ENCODE measurements at places on chromosomes 12 and 14.

DNA sequence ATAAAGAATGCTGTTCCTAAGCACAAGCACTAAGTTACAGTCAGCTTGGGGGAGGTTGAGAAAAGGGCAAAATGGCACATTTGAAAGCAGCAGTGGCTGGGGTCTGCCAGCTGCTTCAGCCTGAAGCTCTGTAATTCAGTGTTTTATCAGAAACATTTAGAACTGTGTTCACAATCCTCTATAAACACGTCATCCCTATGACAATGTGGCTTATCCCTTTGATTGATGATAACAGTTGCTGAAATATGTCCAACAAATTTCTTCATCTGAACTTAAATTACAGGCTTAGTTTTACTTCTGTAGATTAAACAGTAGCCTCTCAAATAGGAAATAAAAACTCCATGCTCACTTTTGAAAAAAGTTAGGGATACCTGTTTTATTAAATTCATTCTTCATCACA, 108.8 kb downstream of the VEZT start:
- no peak for DNase-seq

DNA sequence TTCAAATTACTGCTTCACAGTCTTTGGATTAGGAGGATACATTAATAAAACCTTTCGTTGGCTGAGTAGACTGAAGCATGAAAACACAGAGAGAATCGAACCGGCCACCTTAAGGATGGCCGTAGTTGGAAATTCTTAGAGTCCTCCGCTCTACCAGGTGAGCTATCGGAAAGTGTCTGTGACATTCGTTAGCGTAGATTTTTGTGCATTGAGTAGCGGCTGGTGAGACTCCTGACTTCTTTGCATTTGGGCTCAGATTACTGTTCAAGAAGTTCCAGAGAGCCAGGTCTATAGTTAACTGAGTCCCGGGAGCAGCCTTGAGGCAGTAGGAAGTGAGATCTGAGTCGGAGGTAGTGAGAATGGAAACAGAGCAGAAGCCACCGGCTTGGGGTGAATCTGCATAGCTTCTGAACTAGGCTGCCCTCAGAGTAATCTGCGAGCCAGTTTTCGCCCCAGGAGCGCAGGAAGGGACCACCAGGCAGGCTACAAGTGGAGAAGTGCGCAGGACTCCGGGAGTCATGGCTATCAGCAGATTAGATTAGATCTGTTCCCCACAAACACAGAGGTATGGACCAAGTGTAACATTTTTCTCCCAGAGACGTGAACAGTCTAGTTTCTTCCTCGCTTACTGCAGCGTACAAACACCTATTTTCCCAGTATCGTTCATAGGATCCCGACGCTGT, 11.0 kb downstream of the OR6S1 start:
- peak; percentile 47 for DNase-seq

- no peak for DNase-seq
These were observed 135.7 kb upstream of the SLC16A7 start for GRCh38 chr12:59459966-59460660.

DNA sequence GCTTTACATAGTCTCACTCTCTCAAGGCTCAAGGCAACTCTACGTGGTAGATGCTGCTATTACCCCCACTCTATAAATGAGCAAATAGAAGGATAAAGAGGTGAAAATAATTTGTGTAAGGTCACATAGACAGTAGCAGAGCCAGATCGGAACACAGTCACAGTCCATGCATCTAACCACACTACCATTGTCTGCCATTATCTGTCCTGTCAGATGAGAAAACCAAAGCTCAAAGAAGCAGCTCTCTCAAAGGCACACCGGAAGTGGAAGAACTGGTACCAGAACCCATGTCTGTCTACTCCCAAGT, 134.4 kb upstream of the NUDT4 start:
- DNase-seq = no peak

GRCh38 chr14:21059842-21060613, 2.4 kb downstream of the RNASE8 start:
- DNase-seq = no peak

DNA sequence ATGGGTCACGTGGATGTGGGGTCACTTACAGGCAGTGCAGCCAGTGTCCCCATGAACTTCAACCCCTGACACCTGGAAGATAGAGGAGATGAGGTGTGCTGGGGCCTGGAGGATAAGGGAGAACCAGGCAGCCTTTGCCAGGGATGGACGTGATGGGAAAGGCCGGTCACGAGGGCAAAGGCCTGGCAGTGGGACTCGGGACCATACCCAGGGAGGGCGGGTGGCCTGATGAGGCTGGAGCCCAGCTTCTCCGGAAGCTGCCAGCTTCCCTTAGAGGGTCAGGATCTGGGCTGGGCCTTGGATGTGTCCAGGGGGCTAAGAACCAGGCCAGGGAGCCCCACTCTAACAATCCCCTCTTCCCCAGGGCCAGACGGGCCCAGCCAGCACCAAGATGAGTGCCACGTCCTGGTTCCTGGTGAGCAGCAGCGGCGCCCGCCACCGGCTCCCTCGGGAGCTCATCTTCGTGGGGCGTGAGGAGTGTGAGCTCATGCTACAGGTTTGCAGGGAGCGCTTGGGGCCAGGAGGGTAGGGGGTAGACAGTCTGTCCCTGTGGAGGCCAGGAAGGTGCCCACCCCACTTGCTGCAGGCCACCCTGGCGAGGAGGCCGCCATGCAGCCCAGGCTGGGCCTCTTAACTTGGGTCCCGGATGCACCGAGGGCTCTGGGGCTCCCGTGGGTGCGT, 3.1 kb downstream of the CEP170B start:
- no peak for DNase-seq

DNA sequence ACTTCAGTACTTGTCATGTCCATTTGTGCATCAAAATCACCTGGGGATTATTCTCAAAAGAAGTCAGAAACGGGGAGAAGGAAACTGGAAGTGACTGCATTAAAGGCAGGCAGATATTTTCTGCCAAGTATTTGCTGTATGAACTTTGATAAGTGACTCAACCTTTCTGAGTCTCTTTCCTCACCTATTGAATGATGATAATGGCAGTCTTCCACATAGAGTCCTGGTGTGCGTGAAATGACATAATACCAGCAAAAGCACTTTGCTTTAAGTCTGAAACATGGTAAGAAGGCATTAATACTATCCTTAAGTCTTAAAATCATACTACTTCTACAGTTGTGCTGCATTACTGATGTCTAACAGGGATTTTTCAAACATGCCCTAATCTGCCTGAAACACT, 278.5 kb downstream of the ADAMTS20 start:
- no peak for DNase-seq

DNA sequence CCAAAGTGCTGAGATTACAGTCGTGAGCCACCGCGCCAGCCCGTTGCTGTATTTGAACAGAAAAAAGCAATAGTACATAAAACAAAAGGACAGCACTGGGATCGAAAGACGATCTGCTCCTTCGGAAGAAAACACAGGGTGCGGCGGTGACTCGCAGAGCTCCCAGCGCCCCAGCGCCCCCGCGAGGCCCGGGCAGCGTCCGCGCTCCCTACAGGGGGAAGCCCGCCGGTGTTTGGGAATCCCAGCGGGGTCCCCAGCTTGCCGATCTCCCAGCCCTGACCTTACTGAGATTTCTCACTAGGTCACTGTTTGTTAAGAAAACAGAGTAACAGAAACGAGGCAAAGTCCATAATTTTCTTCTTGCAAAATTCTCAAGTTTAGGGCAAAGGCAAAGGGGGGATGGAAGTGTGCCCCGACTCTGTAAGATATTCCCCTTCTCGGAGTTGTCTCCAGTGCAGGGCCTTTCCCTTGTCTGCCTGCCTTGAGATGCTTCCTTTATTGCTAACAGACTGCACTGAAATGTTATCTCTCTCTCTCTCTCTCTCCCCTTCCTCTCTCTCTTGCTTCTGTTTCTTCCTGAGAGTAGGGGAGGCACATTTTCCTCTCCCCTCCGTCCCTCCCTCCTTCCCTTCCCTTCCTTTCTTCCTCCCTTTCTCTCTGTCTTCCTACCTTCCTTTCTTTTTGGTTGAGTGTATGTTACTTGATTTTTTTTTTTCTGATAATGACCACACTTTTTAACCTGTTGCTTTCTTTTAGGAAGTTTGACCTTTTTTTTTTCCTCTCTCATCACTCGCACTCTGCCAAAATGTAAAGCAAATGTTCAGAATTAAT, 91.9 kb downstream of the TMEM30B start:
- DNase-seq = peak; percentile 25

- no peak for DNase-seq
These were observed 4.4 kb downstream of the AACS start for GRCh38 chr12:125069616-125070015.

DNA sequence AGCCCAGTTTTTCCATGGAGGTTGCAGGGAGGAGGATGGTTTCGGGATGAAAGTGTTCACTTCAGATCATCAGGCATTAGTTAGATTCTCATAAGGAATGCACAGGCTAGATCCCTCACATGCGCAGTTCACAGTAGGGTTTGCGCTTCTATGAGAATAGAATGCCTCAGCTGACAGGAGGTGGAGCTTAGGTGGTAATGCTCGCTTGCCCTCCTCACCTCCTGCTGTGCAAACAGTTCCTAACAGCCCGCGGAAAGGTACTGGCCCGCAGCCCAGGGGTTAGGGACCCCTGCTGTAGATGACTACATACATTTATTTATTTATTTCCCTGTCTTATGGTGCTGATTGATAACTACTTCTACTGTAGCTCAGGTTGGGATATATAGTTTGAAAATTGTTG, 93.2 kb downstream of the FBXO33 start:
- no peak for DNase-seq

- no peak for DNase-seq
These were observed 239.2 kb downstream of the MSRB3 start for GRCh38 chr12:65517656-65518210.

DNA sequence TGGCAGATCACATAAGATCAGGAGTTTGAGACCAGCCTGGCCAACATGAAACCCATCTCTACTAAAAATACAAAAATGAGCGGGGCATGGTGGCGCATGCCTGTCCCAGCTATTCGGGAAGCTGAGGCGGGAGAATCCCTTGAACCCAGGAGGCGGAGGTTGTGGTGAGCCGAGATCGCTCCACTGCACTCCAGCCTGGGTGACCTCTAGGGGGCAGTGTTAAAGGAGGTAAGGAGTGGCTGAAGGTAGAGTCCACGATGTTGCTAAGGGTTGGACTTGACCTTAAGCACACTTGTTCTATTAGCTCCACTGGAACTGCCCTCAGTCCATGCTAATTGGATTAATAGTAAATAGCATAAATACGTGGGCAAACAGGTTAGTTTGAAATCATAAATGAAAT, 62.4 kb upstream of the PSMC1 start:
- no peak for DNase-seq

DNA sequence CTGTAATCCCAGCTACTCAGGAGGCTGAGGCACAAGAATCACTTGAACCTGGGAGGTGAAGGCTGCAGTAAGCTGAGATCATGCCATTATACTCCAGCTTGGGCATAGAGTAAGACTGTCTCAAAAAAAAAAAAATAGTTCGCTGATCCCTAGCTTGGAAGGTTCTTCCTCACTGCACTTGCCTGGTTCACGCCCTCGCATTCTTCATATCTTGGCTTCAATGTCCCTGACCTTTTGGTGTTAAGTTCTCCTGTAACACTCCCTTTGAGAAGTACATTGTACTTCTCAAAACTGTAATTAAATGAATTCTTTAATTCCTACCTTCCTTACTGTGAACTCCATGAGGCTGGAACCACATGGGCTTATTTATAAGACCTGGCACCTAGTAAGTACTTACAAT, 16.5 kb upstream of the TPCN1 start:
- no peak for DNase-seq

DNA sequence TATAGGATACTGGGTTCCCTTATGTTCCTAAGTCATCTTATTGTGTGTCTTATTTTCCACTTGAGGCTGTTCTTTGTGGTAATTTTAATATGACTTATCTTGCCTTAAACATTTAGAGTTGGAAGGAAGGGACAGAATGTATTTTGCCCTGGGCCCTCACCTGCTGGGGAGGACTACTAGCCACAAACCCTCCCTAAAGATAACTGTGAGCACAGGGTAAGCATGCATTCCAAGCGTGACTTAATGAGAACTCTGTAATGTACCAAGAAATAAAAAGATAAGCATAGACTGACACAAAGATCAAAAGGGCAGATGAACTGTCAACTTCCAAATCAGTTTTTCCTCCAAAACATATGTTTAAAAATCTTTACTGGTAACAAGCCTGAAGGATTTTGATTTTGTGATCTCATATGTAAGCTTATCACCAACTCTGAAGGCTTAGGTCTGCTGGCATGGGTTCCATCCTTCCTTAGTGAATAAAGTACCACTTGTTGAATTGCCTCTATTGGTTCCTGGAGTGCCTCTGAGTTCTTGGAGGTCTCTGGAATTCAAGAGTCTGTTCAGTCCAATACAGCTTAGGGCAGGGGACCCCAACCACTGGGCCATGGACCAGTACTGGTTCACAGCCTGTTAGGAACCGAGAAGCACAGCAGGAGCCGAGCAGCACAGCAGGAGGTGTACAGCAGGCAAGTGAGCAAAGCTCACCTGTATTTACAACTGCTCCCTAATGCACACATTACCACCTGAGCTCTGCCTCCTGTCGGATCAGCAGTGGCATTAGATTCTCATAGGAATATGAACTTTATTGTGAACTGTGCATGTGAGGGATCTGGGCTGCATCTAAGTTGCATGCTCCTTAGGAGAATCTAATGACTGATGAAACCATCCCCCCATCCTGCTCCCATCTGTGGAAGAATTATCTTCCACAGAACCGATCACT, 29.8 kb upstream of the NFYB start:
- no peak for DNase-seq

- no peak for DNase-seq
These were observed 29.8 kb downstream of the GPRC5D start for GRCh38 chr12:12922191-12922616.

DNA sequence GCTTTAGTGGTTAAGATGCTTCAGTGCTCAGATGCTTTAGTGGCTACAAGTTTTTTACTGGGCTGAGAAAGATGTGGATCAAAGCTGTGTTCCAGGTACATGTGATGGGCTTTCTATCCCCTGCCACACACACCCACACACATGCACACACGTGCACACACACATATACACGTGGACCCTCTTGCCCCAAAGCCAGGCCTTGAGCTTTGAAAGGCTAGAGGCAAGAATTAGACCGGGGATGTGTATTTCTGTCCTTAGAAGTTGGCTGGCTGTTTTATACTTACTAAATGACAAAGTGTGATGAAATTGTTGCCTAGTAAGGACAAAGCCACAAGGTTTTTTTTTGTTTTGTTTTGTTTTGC, 376.5 kb downstream of the C12orf75 start:
- no peak for DNase-seq

DNA sequence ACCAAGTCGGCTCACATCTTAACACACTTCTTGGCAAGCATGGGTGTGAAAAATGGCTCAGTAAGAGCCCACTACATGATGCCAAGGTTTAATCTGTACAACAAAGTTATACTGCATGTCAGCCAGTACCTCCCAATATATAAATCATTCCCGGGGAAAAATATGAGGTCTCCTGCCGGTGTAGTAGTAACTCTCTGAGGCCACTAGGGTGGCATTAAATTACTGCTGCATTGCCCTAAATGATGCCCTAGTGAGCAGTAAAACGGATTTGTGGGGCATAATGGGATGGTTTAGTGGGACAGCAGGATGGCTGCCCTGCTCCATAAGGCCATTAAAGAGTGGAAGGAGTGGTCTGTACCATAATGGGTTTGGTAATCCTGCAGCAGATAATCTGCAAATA, 267.7 kb downstream of the MED13L start:
- DNase-seq = no peak
